NCI-H510A treated with DMSO at 0.1 percent for 48 hours (cell line): ENCODE measurements at places on chromosomes 7 and 10.

DNA sequence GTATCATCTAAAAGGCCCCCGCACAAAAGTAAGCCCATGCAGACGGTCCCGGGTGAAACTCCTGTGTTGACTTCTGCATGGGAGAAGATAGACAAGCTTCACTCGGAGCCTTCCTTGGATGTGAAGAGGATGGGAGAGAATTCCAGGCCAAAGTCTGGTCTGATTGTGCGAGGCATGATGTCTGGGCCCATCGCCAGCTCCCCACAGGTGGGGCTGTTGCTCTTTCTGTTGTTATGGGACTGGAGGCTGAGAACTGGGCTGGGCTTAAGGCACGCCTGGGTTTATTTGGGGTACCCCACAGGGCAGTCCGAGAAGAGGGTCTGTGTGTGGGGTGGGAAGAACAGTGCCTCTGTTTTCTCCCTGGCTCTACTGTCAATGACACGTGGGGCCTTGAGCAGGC lies 14.6 kb downstream of the MINDY4 start:
- DNase-seq, result no peak

GRCh38 chr7:111678986-111679385 lies 116.7 kb upstream of the IMMP2L start:
- DNase-seq, result no peak

DNA sequence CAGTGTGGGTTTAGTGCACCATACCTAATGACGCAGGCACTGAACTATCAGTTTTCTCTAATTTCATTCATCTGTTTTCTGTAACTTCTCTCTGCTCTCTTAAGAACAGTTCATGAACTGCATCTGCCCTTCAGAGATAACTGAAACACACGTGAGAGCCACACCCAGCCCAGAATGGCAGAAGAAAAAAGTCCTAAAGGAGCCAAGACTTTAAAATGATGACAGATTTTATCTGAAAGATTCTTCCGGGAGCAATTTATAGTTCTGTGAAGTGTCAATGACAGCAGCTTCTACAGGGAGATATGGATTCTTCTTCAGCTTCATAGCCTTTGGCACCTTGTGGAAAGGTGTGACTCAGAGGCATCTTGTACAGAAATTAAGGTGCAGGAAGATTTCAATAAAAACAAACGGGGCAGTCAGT lies 211.5 kb upstream of the SLC26A5 start:
- no peak for DNase-seq

DNA sequence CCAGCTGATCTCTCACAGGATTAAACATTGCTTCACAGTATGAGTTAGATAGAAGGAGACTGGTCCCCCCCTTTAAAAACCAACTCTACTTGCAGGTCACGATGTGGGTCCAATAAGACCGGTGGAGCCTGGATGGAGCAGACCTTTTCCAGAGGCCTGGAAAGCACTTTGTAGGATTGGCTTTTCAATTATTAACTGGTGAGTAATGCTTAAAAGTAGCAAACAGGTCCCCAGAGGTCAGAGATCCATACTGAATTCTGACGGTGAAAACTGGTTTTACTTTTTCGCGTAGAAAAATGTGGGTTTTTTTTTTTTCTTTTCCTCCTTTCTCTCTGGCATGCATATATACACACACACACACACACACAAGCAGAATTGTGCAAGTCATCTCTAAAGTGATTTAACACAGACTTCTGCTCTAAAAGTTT lies 74.9 kb upstream of the OGDHL start:
- DNase-seq, result no peak

GRCh38 chr7:140512317-140513000 lies 33.2 kb upstream of the MKRN1 start:
- DNase-seq, result peak; percentile 79

GRCh38 chr7:98831641-98832221 lies 38.1 kb downstream of the TMEM130 start:
- DNase-seq, result no peak

GRCh38 chr7:98305951-98306535 lies 24.6 kb downstream of the BRI3 start:
- no peak for DNase-seq

- no peak for DNase-seq
Measured at GRCh38 chr10:130808243-130808642, 503.3 kb downstream of the TCERG1L start.
